Dermis blood vessel endothelial cell (primary cell): ENCODE measurements at places on chromosomes 12 and 14. TPM values are rescaled to one million over a fixed set of nuclear protein-coding genes. Genes with fewer than 3 reads are reported as not detected.

RIPK3 gene
- 4.7 and 5.8 TPM in 2 replicates for total RNA-seq

TC2N gene
- 16.8 and 24.2 TPM in 2 replicates for total RNA-seq

PPTC7 gene
- total RNA-seq = 9.0 and 13.3 TPM in 2 replicates

TMPRSS12 gene
- total RNA-seq = not detected in 2 replicates

SLCO1A2 gene
- 0.17 TPM in 1 of 2 replicates, not detected in the other for total RNA-seq

SERPINA5 gene
- 0.17 and 0.33 TPM in 2 replicates for total RNA-seq

TMEM30B gene
- total RNA-seq = 0.33 and 0.34 TPM in 2 replicates

GPR68 gene
- total RNA-seq = 0.74 and 1.2 TPM in 2 replicates

PPP1R3E gene
- total RNA-seq = 1.7 and 2.6 TPM in 2 replicates

IGF1 gene
- total RNA-seq = 0.34 and 1.0 TPM in 2 replicates

GPR135 gene
- total RNA-seq = 0.47 and 0.68 TPM in 2 replicates

SIRT4 gene
- 1.5 and 3.4 TPM in 2 replicates for total RNA-seq

KRT77 gene
- total RNA-seq = not detected in 2 replicates

GRCh38 chr12:79983986-79984620 is 49.2 kb upstream of the PPP1R12A start:
- no peak for DNase-seq

DNA sequence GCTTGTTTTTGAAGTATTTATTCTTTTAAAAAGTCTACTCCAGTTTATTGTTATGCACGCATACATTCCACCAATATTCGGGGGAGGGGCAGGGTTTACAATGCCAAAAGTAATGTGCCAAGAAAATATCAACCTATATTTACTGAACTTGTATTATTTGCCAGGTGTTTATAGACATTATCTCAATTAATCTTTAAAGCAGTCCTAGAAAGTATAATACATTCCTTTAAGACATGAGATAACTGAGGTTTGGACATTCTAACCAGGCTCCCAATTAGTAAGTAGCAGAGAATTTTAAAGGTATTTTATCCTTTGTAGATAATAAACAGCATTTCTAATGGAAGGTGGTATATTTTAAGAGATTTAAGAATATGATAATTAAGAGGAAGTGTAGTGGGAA is 124.5 kb upstream of the LRIG3 start:
- no peak for DNase-seq

- no peak for DNase-seq
Observed at GRCh38 chr14:28375295-28375694, 391.3 kb upstream of the FOXG1 start.

GRCh38 chr12:123049398-123050240 is 69.1 kb downstream of the ARL6IP4 start:
- no peak for DNase-seq

- DNase-seq = no peak
Observed at GRCh38 chr12:92634202-92634601, 68.6 kb upstream of the PLEKHG7 start.

- peak; percentile 64 for DNase-seq
Observed at GRCh38 chr12:85733221-85733840, 102.9 kb downstream of the RASSF9 start.

- no peak for DNase-seq
Observed at GRCh38 chr12:47557386-47557785, 148.4 kb downstream of the RPAP3 start.

GRCh38 chr14:94145902-94146527 is 16.6 kb upstream of the IFI27L2 start:
- peak; percentile 15 for DNase-seq

GRCh38 chr12:45666816-45667215 is 62.7 kb upstream of the ARID2 start:
- DNase-seq = no peak

GRCh38 chr12:103930787-103931735 is 851 bp downstream of the HSP90B1 start:
- DNase-seq = peak; percentile 39

GRCh38 chr14:101075025-101075800 is 171.7 kb upstream of the RTL1 start:
- no peak for DNase-seq

- DNase-seq = no peak
Observed at GRCh38 chr12:103571286-103571685, 15.8 kb upstream of the STAB2 start.

DNA sequence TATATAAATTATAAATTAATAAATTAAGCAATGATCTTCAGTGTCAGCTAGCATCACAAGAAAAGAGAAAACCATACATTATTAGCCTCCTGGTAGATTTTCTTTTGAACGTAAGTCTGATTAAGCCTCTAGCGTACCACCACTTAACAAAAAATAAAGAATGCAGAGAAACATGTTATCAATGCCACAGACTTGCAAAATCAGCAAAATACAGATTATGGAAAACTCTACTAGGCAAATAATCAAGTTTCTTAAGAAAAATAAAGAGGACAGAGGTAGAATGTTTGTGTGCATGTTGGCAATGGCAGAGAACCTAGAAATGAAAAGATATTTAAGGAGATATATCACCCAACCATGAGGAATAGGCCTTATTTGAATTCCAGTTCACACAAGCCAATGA is 8.4 kb upstream of the SRRM4 start:
- DNase-seq = no peak

- no peak for DNase-seq
Observed at GRCh38 chr14:104112609-104113571, 25.5 kb upstream of the KIF26A start.

- peak; percentile 71 for DNase-seq
Observed at GRCh38 chr12:6326316-6327228, 15.3 kb downstream of the TNFRSF1A start.

DNA sequence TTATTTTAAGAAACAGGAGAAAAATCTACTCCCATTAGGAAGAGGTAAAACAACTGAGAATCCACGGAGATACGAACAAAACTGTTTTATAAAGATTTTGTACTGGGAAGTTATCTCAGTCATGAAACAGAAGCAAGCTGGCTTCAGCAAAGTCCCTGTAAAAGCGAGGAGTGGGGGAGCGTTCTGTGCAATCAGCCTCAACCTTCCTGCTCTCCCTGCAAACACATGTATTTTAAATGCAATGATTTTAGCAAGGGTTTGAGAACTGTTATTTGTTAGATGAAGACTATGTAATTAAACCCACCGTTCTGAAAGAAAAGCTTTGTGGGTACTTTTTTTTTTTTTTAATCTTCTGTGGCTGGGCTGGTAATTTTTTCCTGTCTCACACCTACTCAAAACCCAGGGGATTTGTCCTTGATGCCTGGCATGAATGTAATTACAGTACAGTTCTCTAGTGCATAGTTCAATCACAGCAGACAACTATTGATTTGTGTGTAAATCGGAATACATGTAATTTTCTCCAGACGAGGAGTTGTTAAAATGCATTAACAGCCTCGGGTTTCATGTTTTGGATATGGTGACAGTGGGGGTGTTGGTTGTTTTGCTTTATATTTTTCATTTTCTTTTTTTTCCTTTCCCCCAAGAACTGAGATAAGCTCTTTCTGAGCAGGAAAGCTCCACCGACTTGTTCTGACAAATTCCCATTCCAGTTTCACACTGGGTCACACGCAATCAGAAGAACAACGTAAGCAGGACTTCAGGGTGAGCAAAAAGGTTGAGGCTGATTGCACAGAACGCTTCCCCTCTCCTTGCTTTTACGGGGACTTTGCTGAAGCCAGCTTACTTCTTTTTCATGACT is 153.6 kb downstream of the PHLDA1 start:
- peak; percentile 67 for DNase-seq

DNA sequence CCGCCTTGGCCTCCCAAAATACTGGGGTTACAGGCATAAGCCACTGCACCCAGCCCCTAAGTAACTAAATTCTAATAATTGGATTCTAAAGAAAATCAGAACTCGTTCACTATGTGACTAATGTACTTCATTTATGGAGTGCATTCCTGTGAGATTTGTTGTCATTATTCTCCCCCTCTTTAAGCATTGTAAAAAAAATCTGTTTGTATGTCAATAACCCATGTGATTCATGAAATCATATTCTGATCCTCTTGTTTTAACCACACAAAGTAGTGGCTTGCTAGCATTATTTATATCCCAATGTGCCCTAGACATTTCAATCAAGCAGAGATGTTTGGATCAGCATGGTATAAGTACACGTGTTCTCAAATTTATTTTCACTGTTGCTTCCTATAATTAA is 78.2 kb upstream of the OSBPL8 start:
- DNase-seq = peak; percentile 19

DNA sequence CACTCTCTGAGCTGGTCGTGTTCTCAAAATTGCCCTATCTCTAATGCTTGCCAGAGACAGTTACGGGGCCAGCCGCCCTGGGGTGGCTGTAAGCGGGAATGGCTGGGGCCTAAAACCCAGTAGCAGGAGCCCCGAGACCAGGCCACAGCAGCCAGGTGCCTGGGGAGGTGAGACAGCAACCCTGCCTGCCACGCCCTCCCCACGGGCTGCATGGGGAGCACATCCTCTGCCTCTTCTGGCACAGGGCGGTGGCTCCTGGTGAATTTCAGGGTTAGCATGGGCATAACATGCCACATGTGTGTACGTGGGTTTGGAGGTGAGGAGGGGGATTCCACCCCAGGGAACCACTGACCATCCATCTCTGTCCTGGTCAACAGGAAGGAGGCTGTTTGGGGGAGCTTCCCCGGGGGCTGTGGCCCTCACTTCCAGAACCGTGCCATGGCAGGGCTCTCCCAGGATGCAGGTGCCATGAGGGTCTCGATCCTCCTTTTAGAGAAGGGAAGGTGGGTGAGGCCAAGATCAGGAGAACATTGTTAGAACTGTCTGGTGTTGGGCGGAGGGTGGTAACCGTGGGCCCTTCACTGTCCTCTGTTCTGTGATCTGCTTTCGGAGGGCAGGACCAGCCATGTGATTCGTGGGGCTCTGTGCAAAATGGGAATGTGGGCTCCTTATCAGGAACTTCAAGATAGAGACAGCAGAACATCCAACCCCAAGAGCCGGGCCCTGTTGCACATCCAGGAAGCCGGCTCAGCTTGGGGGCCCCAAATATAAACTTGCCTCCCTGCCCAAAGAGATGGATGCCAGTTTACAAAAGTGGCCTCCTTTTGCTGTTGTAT is 312.2 kb upstream of the DIO3 start:
- DNase-seq = no peak

DNA sequence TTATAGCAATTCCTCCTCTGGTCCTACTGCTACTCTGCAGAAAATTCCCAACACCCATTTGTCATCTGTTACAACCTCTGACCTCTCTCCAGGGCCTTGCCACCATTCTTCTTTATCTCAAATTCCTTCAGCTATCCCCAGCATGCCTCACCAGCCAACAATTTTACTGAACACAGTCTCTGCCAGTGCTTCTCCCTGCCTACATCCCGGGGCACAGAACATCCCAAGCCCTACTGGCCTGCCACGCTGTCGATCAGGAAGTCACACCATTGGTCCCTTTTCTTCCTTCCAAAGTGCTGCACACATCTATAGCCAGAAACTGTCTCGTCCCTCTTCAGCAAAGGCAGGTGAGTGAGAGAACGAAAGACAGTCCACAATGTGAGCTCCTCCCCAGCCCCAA is 122.1 kb downstream of the TTLL5 start:
- no peak for DNase-seq

- peak; percentile 73 for DNase-seq
Observed at GRCh38 chr12:122421821-122422729, at the start of gene CLIP1. Gene CLIP1 (minus strand): TSS chr12:122422669. CDS start chr12:122380452, 42,217 bp downstream.

- DNase-seq = no peak
Observed at GRCh38 chr14:86124328-86124727, 594.4 kb downstream of the FLRT2 start.

GRCh38 chr12:52284562-52285171 is 6.7 kb downstream of the KRT81 start:
- no peak for DNase-seq

GRCh38 chr12:15741082-15741481 is 48.1 kb downstream of the EPS8 start:
- DNase-seq = no peak

GRCh38 chr12:118773956-118774723 is 207.2 kb upstream of the SRRM4 start:
- no peak for DNase-seq

DNA sequence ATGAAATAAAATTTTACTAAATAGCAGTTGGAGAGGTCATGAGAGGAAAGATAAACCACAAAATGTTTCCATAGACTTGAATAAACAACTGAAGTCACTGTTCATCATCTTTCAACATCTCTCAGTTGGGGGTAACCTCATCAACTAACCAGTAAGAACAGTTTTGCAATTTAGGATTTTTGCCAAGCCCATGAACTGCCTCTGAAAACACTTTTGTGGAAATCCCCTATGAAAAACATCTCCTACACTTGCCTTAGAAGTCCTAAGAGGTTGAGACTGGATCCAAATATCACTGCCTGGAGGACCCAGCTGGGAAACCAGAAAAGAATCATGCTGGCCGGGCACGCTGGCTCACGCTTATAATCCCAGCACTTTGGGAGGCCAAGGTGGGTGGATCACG is 273.1 kb downstream of the C12orf50 start:
- no peak for DNase-seq
